Activated CD8-positive, alpha-beta memory T cell treated with anti-CD3 and anti-CD28 coated beads, Interleukin-2, amount 10 ng/mL, durations not matched to agents 7 days and 5 days (primary cell): ENCODE measurements at places on chromosomes 6 and 20.
A peak's percentile ranks its signal among the peaks of the same experiment; 100 is the strongest.

GRCh38 chr6:122372647-122373046, 26.8 kb upstream of the HSF2 start:
- DNase-seq = no peak

GRCh38 chr20:1721687-1722512, 64.3 kb upstream of the SIRPG start:
- no peak for DNase-seq

GRCh38 chr6:46491201-46491627, at the start of gene RCAN2:
RCAN2 (minus strand) TSS chr6:46491449.
- DNase-seq = peak; percentile 46

GRCh38 chr6:156695742-156696141, 81.4 kb upstream of the ARID1B start:
- DNase-seq = no peak

DNA sequence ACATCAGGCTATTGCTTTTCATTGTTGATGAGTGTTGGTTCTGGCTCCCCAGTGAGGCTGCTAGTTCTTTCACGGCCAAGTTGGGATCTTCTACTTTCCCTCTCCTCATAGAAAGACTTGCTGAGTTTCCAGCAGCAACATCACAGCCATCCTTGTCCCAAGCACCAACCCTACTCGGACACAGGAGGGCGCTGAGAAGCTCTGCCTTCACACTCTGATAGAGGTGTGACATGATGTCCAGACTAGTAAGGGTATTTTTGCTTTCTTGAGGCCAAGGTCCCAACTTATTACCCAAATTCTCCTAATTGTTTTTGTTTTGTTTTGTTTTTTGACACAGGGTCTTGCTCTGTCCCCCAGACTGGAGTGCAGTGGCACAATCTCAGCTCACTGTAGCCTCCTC, 3.0 kb upstream of the GCM1 start:
- DNase-seq = no peak

GRCh38 chr6:30902709-30903108, 5.3 kb upstream of the GTF2H4 start:
- no peak for DNase-seq

DNA sequence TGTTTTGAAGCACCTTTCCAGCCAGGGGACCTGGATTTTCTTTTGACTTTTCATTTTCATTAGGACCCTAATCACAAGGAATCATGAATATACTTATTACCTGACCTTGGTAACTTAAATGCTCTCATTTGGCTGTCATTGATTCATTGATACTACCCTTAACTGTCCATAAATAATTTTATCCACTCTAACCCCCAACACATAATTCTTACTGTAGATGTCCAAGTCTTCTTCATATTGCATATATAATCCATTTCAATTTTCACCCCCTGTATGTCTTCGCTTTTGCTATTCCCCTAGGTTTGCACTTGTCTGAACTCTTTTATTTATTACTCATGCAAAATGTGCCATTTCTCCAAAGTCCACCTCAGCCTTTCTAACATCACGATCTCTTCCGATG, 602.9 kb downstream of the MMUT start:
- no peak for DNase-seq

- no peak for DNase-seq
Measured at GRCh38 chr6:115618256-115618655, 442.4 kb downstream of the FRK start.
